Stimulated activated CD4-positive, alpha-beta T cell treated with anti-CD3 and anti-CD28 coated beads, Interleukin-1b, Interleukin-23, amount 100 ng/mL, for 1 hour (primary cell): ENCODE measurements at places on chromosomes 5 and 9.

GRCh38 chr5:72243706-72244105 is 76.3 kb downstream of the MRPS27 start:
- no peak for DNase-seq

DNA sequence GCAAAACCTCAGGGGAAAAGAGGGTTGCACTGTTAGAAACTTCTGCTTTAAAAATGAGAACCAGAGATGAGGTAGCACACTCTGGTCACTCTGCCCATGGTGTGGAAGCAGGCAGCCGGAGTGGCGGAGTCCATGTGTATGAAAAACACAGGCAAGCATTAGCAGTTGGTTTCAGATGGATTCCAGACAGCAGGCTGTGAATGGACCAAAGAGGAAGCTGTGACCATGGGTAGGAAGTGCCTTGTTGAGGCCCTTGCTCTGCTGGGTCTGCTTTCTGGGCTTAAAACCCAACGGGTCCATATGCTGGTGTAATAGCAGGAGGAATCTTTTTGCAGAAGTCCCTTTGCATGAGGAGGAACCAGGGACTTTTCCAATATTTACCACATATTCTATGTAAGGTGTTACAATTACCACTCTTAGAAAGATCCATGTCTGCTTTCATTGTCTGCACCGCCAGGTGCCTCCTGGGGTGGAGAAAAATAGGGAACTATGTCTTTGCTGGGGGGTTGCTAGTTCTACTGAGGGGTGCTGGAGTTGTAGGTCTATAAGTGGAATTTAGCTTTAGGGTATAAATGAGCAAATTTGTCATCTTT is 77.0 kb downstream of the ANKRD55 start:
- no peak for DNase-seq

DNA sequence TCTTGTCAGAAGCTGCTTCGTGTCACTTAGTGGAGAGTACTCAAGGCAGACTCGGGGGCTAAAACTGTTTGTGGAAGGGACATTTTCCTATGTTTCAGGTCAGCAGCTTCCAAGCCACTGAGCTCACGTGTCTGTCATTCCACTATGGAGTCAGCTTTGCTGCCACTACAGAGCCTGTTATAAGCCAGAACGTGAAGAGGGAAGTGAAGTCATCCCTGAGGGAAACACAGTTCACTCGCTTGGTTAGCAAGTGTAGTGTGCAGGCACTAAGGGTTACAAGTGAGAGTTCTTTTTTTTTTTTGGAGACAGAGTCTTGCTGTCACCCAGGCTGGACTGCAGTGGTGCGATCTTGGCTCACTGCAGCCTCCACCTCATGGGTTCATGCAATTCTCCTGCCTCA is 24.5 kb upstream of the LTC4S start:
- DNase-seq: no peak

DNA sequence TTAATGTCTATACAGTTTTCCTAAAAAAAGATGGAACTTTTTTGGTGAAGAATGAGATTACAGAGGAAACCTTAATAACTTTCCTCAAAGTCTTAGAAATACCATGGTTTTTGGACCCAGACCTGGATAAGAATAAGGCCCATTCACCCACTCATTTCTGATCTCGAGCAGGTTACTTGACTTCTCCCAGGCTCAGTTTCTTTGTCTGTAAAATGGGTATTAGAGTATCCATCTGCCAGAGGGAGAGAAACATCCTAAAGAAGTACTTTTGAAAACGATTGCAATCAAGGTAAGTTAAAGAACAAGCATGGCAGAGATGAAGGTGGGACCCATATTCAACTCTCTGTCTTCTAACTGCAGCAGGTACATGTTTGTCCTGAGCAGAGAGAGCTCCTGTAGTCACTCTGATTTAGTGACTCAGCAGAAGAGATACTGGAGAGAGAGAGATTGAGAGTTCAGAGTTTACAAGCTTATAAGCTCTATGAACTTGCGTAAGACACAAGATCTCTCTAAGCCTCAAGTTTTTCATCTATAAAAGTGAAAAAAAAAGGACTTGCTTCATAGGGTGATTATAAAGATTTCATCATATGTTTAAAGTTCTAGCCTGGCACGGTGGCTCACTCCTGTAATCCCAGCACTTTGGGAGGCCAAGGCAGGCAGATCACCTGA is 379.4 kb upstream of the SGCD start:
- no peak for DNase-seq

DNA sequence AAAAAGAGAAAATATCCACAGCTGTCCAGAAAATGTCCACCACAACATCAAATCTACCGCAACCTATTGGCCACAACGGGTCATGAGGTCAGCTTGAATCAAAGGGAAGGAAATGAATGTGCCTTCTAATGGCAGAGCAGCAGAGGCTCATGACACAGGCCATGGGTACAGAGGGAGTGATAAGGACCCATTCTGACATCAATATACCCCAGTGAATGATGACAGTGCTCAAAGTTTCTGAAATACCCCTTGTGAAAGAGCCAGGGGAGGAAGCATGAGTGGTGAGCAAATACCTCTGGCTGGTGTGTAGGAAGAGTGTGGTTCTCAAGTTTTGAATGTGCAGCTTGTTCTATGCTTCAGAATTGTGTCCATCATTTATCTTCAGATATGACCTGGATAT is 348.2 kb downstream of the IRX1 start:
- no peak for DNase-seq

GRCh38 chr5:54671681-54672080 is 154.1 kb downstream of the SNX18 start:
- no peak for DNase-seq

DNA sequence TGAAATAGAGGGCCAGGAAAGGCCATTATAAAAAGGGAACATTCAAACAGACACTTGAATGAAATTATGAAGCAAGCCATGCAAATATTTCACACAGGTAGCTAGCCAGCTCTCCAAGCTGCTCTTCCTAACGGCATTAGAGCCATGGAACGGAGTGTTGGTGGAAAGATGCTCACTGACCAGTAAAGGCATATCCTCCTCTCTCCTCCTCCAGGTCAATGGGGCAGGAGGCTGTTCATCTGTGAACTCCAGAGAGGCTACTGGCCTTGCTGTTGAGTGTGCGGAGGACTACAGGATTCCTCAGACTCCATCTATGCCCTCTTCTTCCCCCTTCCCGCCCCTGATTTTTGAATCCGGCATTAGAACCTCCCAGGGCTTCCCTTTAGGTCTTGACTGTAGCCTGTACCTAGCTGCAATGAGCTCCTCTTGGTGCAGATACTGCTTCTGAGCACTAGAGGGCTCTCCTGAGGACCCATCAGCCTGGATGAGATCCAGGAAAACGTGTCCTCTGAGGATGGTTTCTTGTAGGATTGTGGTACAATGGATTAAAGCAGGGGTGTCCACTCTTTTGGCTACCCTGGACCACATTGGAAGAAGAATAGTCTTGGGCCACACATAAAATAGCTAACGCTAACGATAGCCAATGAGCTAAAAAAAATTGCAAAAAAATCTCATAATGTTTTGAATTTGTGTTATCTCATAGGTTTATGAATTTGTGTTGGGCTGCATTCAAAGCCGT is 162.2 kb downstream of the SREK1 start:
- DNase-seq: no peak

- DNase-seq: no peak
Measured at GRCh38 chr5:107072967-107073366, 597.8 kb downstream of the EFNA5 start.

- DNase-seq: no peak
Measured at GRCh38 chr5:175614223-175614815, 43.6 kb upstream of the HRH2 start.

DNA sequence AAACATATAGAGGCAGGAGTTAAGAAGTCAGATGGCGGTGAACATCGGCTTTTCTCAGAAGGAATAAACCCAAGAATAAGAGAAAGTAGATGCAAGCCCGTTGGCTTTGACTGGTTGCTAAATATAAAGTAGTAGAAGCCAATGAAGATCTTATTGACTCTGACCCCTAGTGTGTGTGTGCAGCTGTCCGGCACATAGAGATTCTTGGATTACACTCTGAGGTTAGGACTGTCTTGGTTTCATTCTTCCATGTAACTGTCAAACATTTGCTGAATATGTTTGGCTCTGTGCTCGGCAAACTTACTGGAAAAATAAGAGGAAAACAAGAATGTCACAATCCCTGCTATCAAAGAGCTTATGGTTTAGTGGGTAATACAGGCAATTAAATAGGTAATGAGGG is 54.9 kb downstream of the ASTN2 start:
- DNase-seq: no peak

- DNase-seq: no peak
Measured at GRCh38 chr5:6125781-6126180, 252.6 kb downstream of the MED10 start.

DNA sequence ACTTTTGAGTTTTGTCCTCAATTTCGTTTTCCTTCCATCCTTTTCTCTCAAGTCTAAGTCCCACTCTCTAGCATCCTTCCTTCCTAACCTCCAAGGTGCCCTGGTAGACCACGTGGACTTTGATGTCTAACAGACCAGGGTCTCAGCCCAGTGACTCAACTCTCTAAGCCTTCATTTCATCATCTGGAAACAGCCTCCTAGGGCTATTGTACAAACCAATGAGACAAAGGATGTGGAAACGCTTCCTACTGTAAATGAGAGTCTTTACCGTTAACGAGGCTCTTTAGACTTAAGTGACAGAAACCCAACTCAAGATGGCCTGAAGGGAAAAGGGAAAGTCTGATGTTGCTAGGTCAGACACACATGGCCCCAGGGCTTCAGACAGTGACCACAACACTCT is 49.2 kb upstream of the CPLX2 start:
- no peak for DNase-seq

GRCh38 chr5:126450346-126450745 is 27.1 kb downstream of the GRAMD2B start:
- no peak for DNase-seq

DNA sequence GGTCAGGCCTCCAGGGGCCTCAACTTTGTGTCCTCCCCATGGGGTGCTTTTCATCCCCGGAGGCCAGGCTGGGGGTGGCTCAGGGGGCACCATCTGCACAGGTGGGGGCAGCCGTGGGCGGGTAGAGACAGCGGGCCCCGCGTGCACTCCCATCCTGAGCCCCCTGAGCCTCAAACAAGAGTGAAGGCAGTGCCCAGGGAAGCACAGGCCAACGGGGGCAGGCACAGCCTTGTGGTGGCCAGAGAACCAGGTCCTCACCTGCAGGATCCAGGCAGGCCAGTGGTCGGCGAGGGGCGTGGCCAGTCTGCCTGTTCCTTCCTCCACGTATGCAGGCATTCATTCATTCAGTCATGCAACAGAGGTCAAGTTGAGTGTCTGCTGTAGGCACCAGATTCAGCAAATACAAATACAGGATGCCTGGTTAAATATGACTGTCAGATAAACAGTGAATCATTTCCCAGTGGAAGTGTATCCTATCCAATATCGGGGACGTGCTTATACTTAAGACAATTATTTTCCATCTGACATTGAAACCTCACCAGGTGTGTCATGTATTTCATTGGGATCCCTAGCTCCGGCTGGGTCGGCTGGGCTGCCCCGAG is 22.3 kb downstream of the KCNT1 start:
- no peak for DNase-seq

DNA sequence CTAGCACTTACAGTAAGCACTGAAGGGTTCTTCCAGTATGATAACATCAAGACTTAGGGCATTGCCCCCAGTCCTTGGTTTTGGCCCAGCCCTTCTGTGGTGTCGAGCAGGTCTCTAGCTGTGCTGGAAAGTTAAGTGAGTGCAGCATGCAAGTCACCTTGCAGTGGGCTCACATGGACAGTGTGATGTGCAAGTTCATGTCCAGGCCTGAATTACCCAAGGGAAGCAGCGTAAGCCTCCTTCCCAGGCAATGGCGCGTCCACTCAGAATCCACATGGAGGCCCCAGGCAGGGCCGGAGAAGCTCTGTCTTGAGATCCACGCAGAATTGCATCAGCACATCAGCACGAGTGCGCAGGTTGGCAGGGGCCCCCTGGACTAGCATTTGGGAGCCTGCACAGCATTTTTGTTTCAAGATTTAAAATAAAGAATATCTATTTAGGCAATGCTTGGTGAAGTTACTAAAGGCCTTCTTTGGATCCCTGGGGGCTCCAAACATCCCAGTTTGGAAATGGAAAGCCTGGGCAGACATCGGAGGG is 108.4 kb upstream of the ALDH1B1 start:
- DNase-seq: no peak
